ENCODE measurements at places on chromosomes 7 and 10. TPM values are rescaled to one million over a fixed set of nuclear protein-coding genes. Genes with fewer than 3 reads are reported as not detected.

The C1QL3 gene
- total RNA-seq, result not detected

The VSTM2A gene
- total RNA-seq, result not detected

The AGR3 gene
- not detected for total RNA-seq

The TFPI2 gene
- 189 TPM for total RNA-seq

The FAM25G gene
- not detected for total RNA-seq

The SORCS3 gene
- total RNA-seq, result 0.10 TPM

The PSAP gene
- 1,521 TPM for total RNA-seq

All from Caki2 (cell line).